ENCODE measurements at places on chromosomes 13 and 19. TPM values are rescaled to one million over a fixed set of nuclear protein-coding genes. Genes with fewer than 3 reads are reported as not detected.

GRCh38 chr13:98786023-98786422 is 33.6 kb upstream of the SLC15A1 start:
- DNase-seq = peak; percentile 72

The PRR12 gene
- total RNA-seq = 27.4 TPM

DNA sequence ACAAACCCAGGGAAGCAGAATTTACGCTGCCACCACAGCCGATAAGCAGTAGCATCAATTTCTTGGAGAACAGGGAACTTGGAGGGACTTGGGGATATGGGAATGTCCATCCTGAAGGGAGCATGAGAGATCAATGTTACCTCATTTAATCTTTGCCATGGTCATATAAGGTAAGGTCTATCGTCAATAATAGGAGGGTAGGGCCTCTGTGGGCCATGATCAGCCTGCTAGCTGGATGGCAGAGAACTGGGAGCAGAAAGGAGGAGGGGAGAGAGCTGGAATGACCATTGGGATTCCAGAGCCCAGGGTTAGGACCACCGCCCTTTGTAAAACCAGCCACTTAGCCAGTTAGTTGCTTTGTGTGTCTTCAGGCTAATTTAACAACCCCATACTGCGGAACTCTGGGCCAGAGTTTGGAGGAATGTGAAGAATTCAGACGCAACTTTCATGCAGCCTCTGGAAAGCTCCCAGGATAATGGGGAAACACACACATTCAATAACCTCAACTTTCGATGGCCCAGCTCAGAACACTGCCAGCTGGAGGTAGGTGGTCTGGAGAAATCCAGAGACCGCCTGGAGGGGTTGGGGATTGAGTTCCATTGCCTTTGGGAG is 40.3 kb downstream of the ZNF557 start:
- no peak for DNase-seq

The ZNF57 gene
- total RNA-seq = 6.1 TPM

DNA sequence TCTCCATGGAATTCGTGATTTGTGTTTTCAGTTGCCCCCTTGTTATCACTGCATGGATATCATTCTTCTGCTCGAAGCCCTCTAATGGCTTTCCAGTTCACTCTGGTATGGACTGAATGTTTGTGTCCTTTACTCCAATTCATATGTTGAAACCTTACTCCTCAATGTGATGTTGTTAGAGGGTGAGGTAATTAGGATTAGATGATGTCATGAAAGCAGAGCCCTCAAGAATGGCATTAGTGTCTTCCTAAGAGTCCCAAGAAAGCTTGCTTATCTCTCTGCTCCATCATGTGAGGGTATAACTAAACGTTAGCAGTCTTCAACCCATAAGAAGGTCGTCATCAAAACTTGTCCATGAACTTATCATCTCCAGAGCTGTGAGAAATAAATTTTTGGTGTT is 1626.3 kb upstream of the MIR17HG start:
- DNase-seq = no peak

The MEIOSIN gene
- total RNA-seq = not detected

The ZNF415 gene
- 12.0 TPM for total RNA-seq

Data from kidney (tissue), 22 donors.